ENCODE measurements at places on chromosomes 11 and 22. TPM values are rescaled to one million over a fixed set of nuclear protein-coding genes. Genes with fewer than 3 reads are reported as not detected.

The TRIM49 gene
- total RNA-seq: not detected

The KRTAP5-10 gene
- not detected for total RNA-seq

The UPK3A gene
- not detected for total RNA-seq

The DDTL gene
- total RNA-seq: 1.2 TPM

The DDX25 gene
- not detected for total RNA-seq

The TYR gene
- total RNA-seq: not detected

The TPBGL gene
- 0.51 TPM for total RNA-seq

The CAPN1 gene
- total RNA-seq: 168 TPM

The NFRKB gene
- 16.0 TPM for total RNA-seq
